Activated effector memory CD4-positive, alpha-beta T cell treated with anti-CD3 and anti-CD28 coated beads, Interleukin-2, amount 50 U/mL, for 16 hours (primary cell): ENCODE measurements at places on chromosomes 13 and 19.

DNA sequence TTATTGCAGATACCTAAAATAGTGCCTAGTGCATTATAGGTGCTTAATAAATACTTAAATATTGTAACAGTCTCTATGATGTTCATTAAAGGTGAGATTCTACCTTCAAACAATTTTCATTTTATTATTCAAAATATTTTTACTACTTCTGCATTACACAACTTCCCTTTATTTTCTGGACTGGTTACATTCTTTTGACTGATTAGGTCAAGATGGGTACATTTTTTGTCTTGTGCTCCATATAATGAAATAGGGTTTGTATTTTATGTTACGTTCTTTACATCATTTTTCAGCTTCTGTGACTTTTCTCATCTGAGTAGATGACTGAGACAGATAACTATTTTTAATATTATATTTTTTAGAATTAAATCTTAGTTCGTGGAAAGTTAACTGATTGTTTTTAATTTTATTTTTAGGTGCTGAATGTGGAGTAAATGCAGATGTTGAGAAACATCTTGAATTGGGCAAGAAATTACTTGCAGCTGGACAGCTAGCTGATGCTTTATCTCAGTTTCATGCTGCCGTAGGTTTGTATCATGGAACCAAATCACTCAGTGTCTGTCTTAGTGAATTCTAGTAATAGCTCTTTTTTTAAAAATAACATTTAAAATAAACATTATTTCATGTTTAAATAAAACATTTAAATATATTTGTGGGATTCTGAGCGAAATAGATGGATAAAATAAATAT is 32.0 kb downstream of the DNAJC3 start:
- no peak for DNase-seq

- DNase-seq, result no peak
Measured at GRCh38 chr19:50432221-50433028, at the start of gene MYBPC2. Gene MYBPC2, plus strand, starts transcription at chr19:50432892. Its CDS starts 62 bp downstream, at chr19:50432954.

DNA sequence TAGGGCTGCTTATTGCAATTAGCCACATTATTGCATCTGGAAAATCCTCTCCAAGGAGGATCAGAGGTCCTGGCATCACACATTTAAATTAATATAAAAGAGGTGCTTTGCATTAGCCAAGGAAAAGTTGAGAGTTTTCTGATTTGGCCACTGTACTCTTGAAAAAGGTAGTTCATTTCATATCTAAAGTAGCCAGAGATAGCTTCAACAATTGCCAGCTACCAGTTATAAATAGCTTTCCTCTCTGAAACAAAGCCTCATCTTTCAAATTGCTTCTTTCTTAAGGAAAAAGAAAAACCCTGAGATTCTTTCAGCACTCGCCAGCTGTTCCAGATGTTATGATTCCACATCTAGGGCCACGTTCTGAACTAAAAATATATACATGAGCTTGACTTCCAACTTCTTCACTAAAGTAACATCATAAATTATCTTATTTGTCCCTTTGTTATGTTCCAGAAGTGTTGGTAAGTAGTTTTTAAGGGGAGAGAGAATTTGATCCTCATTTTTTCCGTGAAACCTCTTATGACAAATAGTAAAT is 69.6 kb downstream of the ERCC5 start:
- DNase-seq, result no peak

GRCh38 chr19:19138109-19138981 is at the start of gene TMEM161A:
Gene TMEM161A, minus strand, starts transcription at chr19:19138478. Its CDS starts 50 bp downstream, at chr19:19138428.
- DNase-seq, result peak; percentile 98

DNA sequence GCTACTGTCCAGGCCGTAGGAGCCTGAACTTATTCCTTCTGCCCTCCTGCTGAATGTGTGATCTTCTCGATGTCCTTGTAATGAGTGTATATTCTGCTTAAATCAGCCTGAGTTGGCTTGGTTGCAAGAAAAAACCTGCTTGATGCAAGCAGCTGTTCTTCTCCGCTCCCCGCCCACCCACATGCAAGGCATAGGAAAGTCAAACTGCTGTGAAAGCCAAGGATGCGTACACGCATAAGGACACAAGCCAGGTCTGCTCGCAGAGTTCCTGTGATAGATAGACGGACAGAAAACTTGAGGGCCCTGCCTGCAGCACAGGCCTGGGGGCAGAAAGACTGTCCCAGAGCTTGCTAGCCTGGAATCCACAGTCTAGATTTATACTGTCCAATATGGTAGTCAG is 101.1 kb downstream of the DNAJC15 start:
- DNase-seq, result no peak

DNA sequence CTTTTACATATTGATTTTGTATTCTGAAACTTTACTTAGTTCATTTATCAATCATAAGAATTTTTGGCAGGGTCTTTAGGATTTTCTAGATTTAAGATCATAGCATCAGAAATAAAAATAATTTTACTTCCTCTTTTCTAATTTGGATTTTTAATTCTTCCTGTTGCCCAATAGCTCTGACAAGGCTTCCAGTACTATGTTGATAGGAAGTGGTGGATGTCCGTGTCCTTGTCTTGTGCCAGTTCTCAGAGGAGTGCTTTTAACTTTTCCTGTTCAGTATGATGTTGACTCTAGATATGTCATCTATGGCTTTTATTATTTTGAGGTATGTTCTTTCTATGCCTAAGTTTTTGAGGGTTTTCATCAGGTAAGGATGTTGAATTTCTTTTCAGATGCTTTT is 7.7 kb upstream of the KIR2DL4 start:
- DNase-seq, result no peak

DNA sequence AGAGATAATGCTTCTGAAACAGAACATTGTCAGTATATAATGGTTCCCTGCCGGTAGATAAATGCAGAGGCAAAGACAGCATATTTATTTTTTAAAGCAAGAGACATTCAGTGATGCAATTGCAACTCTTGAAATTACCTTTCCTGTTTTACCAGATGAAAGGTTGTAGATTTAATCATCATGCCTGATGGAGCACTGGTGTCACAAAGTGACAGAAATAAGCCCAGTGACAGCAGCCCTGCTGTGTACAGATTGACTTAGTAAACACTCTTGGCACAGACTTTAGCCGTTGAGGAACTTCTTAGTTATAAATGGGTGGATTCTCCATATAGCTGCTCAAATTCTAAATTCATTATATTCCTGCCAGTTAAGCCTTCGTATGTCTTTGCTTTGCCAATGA is 172.5 kb downstream of the ITGBL1 start:
- no peak for DNase-seq

DNA sequence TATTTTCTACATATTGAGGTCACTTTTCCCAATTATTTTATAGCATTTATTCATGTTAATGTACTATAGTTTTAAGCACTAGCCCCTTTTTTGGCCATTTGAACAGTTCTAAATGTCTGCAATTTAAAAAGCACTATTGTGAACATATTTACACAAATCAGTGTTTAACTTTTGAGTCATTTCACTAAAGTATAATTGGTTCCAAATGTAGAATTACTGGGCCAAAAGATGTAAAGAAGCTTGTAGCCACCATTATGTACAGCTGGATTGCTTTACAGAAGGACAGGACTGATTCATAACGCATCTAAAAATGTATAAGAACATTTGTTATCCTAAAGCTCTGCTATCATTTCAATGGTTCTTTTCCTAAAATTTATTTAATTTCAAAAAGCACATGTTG is 16.6 kb upstream of the ATP12A start:
- DNase-seq, result no peak

DNA sequence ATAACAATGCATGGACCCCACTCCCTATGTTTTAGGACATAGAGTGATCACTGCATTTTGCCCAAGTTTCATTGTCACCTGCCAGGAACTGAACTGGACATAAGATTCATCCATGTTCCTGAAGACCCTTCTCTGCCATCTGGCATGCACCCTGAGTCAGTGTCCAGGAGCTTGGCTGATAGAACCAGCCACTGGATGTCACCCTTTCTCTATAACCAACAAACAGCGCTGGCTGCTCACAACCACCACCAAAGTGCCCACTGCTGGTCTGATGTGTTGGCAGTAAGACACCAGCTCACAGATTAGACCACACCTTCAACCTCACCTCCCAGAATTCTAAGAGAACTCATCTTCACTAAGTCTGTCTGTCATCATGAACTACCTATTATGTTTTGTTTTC is 333.4 kb downstream of the ITGBL1 start:
- DNase-seq, result no peak

- no peak for DNase-seq
Measured at GRCh38 chr19:55289117-55289796, 5.5 kb downstream of the BRSK1 start.
